Stimulated activated CD8-positive, alpha-beta memory T cell treated with anti-CD3 and anti-CD28 coated beads, Interleukin-15, amount 100 ng/mL, for 24 hours (primary cell): ENCODE measurements at places on chromosomes 13 and 19.

DNA sequence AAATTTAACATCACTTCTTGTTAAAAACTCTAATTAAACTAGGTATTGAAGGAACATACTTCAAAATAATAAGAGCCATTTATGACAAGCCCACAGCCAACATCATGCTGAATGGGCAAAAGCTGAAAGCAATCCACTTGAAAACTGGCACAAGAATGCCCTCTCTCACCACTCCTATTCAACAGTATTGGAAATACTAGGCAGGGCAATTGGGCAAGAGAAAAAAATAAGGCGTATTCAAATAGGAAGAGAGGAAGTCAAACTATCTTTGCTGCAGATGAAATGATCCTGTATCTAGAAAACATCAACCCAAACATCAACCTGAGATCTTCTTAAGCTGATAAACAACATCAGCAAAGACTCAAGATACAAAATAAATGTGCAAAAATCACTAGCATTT is 15.6 kb upstream of the LILRB1 start:
- no peak for DNase-seq

DNA sequence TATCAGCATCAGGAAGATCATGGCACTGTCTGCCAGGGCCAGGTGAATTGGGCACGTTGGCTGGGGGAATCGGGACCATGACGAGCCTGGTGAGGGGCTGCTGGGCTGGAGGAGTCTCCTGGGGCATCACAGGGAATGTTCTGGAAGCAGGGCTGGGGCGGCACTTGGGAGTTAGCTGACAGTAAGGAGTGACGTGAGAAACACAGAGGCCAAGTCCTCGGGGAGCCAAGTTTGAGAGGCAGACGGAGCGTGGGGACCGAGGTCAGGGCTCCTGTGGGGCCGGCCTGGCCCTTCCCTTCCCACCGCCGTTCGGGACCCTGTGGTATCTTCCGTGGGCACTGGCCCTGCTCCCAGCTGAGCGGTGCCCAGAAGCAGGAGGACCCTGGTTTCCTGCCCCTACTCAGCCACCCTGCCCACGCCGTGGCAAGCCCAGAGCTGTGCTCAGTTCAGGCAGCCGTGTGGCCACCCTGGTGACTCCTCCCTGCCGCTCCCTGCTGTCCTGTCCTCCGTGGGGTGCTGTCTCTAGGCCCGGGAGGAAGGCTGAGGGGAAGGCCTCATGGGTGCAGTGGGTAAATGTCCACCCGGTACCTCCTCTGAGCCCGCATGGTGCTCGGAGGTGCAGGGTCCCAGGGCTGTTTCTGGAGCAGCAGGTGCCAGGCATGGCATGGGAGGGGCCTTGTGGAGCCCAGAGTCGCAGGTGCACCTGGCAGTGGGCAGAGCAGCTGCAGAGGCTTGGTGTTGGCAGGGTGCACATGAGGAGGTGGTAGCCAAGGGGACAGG is 25.2 kb downstream of the CRTC1 start:
- no peak for DNase-seq

DNA sequence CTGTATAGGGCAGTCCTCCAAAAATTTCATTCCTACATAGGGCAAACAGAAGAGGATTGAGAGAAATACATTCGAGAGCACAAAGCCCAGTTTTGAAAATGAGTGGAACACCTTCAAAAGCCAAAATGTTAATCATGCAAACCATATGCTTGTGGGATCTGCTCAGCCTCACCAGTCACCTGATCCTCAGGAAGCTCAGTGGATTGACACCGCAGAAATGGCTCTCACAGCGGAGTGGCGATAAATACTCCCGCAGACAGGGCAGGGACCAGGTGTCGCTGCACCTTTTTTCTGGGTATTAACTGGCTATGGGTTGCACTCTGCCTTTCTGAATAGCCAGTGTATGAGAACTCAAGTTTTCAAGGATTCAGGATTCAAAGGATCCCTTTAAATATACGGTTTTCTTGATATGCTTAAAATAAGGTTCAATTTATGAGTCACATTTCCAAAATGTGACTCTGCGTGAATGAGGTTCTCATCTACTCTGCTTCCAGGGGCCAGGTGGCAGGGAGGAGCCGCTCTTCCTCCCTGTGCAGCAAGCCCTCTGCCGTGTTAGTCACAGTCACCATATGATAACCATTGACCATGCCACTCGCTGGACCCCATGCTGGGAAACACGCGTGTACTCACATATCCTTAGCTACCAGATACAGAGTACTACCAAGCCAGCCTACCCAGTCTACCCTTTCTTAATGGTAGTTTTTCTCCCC is 18.3 kb upstream of the DHRS12 start:
- DNase-seq: no peak

GRCh38 chr19:9863759-9864158 is 28.6 kb downstream of the PIN1 start:
- DNase-seq: no peak

- no peak for DNase-seq
Observed at GRCh38 chr19:28744014-28744413, 468.9 kb downstream of the UQCRFS1 start.

GRCh38 chr13:30898678-30899241 is 7.3 kb upstream of the MEDAG start:
- DNase-seq: no peak

GRCh38 chr13:19178901-19179593 is 2.6 kb downstream of the TUBA3C start:
- DNase-seq: no peak
